ENCODE measurements at places on chromosomes 3 and 15.

DNA sequence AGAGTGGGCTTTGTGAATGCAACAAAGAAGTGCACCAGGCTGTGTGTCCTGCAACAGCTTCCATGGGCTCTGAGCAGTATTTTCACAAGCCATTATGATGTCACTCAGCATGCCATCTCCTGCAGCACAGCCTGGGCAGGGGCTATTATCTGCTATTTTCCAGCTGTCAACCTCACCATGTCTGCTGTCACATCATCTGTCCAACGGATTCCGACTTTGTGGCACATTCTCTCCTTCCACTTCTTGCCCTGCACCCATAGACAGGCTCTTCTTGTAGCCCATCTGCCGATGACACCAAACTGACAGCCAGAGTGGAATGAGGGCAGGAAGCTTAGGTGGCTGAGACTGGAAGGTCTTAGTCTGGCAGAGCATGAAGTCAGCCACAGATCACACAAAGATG is 691.9 kb downstream of the NTRK3 start:
- DNase-seq = no peak

DNA sequence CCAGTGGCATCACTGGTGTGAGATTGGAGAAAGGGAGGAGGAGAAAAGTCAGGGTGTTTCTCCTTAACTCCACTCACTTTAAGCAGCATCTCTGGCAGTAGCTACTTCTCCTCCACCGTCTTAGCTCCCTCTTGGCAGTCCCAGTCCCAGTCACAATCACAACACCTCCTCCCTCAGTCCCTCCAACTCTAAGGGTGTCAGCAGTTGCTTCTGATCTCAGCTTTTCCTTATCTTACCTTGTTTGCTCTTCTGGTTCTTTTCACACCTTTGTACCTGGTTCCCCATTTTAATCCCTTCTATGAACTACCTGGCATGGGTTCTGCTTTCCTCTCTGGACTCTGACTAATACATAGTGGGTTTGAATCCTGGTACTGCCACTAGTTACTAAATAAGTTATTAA is 188.3 kb upstream of the CTDSPL start:
- DNase-seq = no peak

GRCh38 chr15:82802497-82802896 is 3.4 kb downstream of the FSD2 start:
- DNase-seq = no peak

- peak; percentile 55 for DNase-seq
Measured at GRCh38 chr3:65539616-65540015, 499.1 kb downstream of the MAGI1 start.

DNA sequence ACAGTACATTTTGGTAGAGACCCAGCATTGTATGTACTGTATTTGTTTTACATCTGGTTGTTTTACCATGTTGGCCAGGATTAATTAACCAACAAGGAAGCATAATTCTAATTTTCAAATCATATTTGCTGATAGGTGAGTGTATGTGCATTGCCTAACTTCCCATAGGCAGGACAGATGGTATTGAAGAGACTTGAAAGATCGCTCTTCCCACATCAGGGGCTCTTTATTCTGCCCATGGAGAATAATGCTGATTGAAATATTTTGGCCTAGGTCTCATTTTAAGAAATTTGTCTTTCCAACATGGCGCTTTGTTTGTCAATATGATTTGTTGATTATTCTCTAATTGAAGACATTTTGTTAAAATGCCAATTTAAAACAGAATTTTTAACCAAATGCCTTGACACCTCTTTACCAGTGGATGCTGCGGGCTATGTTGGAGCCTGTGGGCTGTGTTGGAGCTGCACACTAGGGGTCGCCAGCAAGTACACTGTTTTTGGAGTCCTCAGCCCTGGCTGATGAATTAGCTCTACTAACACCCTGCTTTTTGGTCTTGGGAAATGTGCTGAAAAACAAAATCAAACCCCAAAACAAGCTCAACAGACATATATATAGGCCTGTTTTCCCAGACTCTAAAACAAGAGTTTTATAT is 5.3 kb downstream of the P2RY12 start:
- DNase-seq = peak; percentile 68

DNA sequence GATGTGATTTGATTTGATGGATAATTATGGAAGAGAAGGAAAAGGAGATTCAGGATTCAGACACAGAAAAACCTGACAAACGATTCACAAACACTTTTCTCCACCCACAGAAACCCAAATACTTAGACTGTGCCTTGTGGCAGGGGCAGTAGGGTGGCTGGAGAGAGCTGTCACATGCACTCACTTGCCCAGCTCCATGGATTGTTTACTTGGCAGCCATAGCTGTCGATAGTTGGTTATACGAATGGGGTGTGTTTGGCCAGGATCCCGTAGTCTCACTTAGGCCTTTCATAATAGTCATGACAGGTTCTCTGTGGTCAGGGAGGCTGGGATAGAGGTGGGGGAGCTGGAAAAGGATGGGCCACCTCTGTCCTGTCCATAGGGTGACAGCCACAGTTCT is 76.9 kb downstream of the CACNA1D start:
- DNase-seq = no peak

GRCh38 chr15:42510258-42511006 is 15.0 kb downstream of the SNAP23 start:
- DNase-seq = no peak

DNA sequence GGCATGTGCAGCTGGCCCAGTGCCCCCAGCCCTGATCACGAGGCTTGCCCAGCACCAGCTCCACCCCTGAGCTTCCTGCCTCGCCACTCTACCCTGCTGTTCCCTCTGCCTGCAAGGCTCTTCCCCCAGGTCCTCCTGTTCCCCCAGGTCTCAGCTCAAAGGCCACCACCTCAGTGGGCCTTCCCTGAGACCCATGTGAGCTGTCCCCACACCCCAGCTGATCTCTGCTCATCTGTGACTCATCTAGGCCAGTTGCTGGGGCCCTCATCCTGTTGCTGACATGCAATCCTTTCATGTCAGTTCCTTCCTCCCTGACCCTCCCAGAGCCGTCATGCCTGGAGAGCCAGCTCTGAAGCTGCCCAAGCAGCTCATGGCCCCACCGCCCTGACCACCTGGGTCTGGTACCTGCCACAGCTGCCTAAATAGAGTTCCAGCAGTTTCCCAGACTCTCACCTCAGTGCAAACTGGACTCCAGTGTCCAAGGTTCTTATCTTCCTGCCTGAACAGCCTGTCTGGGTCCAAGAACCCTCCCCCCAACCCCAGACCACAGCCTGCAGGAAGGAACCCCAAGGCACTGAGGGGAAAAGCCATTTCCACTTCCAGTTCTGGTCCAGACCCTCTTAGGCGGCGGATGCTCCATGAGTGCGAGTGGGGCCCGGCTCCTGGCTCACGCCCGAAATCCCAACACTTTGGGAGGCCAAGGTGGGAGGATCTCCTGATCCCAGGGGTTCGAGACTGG is 116.6 kb upstream of the IQSEC1 start:
- no peak for DNase-seq

GRCh38 chr3:42745776-42746454 is 27.1 kb downstream of the CCDC13 start:
- no peak for DNase-seq

DNA sequence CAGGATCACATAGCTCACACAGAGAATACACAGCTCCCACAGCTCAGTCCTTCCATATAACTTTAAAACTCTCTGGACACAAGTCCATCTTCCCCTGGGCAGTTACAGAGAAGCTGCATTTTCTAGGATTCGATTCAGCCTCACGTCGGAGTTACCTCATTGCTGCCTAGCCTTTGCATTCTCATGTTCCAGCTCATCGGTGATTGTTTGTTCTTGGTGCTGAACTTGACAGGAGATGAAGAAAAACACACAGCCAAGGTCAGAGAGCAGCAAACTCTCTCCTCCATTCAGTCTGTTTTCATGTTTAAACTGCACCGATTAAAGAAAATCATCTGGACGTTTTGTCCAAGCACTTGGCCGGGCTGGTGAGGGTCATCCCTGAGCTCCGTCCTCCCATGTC is 375.5 kb upstream of the CFAP20DC start:
- DNase-seq = no peak

GRCh38 chr3:198028718-198029117 is 68.7 kb downstream of the LMLN start:
- no peak for DNase-seq

DNA sequence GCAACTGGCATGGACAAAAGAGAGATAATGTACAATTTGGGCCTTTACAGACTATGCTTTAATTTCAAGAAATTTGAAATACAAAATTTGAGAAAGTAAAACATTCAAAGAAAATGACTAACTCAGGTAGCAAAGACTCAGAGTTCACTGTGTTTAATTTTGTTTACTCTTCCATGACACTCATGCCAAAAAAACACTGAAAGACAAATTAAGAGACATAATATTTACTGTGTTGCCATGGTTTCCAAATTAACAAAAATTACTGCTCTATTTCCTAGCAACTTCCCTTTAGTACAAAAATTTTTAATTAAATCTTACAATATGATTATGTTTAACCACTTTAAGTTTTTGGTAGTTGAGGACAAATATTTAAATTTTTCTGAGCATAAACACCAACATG is 29.6 kb downstream of the LRRFIP2 start:
- no peak for DNase-seq

DNA sequence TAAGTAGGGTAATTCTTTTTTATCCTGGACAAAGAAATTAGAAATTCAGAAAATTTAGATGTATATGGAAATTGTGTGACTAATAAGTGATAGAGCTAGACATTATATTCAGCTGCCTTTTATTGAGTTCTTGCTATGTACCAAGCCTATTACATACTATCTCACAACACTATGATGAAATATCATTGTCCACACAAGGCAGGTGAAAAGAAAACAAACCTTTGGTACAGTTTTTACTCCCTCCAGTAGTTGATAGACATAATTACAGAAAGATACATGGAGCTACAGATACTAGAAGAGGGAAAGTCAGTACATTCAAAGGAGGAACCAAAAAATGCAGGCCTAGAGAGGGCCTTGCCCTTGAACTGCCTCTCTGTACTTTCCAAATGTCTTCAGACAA is 4.8 kb downstream of the IQCH start:
- DNase-seq = no peak

DNA sequence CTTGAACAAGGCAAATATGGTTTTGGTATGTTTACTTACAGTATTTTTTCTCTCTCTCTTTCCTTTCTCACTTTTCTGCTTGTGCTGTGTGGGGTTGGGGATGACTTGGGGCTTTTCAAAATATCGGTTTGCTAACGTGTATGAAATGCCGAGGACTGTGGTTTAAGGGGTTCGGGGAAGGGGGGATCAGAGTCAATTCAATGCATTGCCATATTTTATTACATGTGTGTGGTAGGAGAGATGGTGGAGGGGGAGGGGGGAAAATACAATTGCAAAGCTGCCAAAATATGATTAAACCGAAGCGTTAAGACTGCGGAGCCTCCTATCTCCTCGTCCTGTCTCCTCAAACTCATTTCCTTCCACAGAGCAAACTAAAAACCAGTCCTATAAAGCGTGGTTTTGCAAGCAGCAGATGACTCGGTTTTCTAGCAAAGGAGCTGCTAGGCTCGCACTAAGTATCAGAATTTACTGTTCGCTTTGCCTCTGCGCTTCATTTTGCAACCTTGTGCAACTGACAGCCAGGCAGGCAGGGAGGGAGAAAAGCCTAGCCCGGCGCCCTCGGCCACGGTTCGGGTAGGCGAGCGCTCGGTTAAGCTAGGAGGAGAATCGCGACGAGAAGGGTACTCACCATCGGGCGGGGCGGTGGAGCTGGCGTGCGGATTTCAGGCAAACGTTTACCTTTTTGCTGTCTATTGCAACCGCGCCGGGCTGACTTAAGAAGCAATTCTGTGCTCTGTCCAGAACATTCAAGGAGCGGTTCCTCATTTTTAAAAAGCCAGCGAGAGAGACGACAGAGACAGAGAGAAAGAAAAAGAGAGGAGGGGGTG is 4.0 kb upstream of the NR2F2 start:
- DNase-seq = no peak

GRCh38 chr3:159807137-159808040 is 181.2 kb upstream of the IL12A start:
- no peak for DNase-seq

DNA sequence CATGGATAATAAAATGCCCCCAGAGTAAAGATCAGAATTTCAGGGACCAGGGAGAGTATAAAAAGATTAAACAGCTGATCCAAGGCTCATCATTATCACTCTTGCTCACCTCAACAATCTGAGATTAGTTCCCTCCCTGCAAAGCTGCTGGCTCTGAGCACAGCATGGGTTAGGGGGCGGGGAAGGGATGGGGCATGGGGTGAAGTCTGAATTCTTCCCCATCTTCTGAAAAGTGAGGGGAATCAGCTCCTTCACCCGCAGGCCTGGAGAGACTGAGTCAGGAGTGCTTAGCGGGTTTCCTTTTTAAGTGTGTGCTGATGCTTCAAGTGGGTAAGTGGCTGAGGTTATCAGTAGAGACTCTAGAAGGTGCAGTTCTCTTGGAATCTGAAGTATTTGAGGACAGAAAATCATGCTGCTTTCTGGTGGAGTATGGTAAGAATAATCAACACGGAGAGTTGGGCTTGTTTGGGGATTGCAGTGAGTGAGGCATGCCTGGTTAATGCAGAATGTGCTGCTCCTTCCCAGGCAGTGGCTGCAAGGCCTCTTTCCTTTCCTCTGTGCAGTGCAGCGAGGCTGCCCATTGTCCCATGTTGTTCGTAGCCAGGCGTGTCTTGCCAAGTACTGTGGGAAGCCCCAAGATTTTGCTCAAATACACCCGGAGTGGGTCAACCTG is 59.2 kb upstream of the TRAK1 start:
- no peak for DNase-seq

GRCh38 chr3:51622868-51623267 is 48.2 kb upstream of the TEX264 start:
- no peak for DNase-seq
